Left ventricle myocardium superior (tissue), 1 donor: ENCODE measurements at places on chromosomes 6 and 20.
A peak's percentile ranks its signal among the peaks of the same experiment; 100 is the strongest.

GRCh38 chr20:45368221-45368980 lies 5.4 kb downstream of the SYS1 start:
- DNase-seq, result no peak

DNA sequence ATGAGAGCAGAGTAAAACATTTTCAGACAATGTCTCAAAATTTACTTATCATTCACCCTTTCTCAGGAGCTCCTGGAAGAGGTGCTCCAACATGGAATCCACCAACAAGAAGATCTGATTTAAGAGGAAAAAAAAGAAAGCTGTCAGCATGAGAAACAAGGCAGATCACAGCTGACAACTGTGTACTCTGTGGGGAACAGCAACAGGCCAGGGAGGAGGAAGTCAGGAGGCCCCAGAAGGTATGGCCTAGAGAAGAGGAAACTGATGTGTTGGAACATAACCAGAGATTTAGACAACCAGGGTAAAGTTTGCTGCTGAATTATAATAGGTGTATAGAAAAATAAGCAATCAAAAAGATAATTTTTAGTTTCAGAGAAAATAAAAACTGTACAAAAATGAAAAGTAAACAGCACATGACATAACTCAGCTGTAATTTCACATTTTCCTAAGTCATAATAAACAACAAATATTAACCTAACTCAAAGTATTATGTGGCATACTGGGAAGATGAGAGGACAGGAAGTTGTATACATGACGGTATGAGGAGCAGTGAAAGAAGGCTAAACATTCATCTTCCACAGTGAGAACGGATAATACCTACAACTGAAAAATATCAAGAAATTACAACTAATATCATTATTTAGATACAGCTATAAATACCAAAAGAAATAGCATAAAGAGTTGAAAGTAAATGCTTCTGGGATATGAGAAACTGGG lies 113.6 kb upstream of the EMILIN3 start:
- DNase-seq, result no peak

DNA sequence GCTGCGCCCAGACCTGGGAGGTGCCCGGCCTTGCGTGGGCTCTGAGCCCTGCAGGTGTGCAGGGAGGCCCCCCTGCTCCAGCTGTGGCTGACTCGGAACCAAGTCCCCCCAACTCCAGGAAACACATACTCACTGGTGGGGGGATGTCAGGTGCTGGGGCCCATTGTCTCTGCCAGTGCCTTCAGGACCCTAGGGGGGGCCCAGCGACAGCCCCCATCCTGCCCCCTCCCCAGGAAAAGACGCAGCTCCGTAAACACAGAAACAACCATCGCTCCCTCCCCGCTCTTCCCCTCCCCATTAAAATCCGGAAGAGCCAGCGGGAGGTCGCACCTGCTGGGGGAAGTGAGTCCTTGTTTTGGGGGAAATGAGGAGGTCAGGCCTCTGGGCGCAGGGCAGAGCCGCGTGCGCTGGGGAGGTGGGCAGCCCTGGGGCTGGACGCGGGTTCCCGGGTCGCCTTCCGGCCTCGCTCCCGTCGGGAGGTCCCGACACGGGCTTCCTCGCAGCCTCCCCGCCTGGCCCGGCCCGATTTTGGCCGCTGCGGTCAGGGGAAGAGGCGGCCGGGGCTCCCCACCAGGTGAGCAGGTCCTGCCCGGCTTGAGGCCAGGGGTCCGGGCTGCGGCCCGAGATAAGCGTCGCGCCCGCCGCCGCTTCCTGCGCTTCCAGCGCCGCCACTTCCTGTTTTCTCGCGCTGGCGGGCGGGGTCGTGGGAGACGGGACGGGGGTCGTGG lies 6.2 kb downstream of the C20orf204 start:
- no peak for DNase-seq

- peak; percentile 46 for DNase-seq
Measured at GRCh38 chr6:22043284-22043962, 253.4 kb downstream of the PRL start.

GRCh38 chr6:43016943-43017334 lies 2.9 kb downstream of the KLHDC3 start:
- peak; percentile 69 for DNase-seq

GRCh38 chr6:13428583-13429405 lies 58.6 kb downstream of the GFOD1 start:
- no peak for DNase-seq

GRCh38 chr6:16836144-16836981 lies 75.1 kb upstream of the ATXN1 start:
- DNase-seq, result no peak

DNA sequence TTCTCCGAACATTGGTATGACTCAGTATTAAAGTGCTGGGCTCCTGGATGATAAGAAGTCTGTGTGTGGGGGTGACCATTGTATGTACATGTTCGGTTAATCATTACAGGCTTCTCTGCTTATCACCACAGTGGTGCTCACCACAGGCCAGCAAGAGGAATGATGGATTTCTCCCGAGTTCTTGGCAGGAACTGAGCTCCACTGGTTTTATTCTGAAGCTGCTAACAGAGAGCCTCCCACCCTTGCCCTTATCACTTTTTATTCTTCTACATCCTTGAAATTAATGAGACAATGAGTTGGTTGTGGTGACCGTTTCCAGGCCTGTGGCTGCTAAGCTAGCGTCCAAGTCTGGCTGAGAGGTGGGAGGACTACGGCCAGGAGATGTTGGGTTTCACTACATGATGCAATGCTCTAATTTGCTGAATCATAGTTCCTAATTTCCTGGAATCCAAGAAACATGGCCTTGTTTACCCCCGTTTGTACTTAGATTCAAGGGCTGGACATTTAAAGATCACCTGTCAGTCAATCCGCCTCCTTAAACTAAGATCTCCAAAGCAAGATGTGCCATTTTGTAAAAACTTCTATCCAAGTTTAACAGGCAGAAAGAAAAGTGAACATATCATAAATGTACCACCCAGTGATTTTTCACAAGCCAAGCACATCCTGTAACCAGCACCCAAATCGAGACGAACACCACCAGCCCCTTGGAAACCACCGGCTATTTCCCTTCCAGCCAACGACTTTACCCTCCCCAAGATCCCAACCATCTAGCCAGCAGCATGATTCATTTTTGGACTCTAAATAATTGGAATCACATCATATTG lies 172.5 kb downstream of the FOXA2 start:
- peak; percentile 49 for DNase-seq

- DNase-seq, result no peak
Measured at GRCh38 chr20:54044156-54044555, 26.2 kb downstream of the BCAS1 start.

- DNase-seq, result no peak
Measured at GRCh38 chr6:54404791-54405190, 96.5 kb downstream of the TINAG start.

- DNase-seq, result no peak
Measured at GRCh38 chr6:40848038-40848437, 191.0 kb downstream of the UNC5CL start.

- DNase-seq, result no peak
Measured at GRCh38 chr20:5448449-5449118, 131.8 kb upstream of the PROKR2 start.

GRCh38 chr6:116386581-116387299 lies 16.0 kb downstream of the DSE start:
- DNase-seq, result no peak

GRCh38 chr6:159098636-159099106 lies 53.9 kb upstream of the TAGAP start:
- no peak for DNase-seq

DNA sequence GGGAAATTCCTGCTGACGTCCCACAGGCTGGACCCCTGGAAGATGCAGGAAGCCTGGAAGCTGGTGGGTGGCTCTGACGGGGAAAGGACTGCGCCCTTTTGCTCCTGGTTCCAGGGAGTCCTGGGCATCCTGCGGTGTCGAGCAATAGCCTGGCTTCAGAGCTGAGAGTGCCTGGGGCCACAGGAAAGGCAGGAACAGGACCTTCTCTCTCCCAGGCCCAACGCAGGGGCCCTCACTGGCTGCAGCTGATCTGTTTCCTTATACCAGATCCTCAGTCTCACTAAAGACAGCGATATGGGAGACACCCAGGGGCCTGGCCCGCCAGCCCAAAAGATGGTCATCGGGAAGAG lies 1.4 kb downstream of the B3GALT4 start:
- DNase-seq, result no peak

DNA sequence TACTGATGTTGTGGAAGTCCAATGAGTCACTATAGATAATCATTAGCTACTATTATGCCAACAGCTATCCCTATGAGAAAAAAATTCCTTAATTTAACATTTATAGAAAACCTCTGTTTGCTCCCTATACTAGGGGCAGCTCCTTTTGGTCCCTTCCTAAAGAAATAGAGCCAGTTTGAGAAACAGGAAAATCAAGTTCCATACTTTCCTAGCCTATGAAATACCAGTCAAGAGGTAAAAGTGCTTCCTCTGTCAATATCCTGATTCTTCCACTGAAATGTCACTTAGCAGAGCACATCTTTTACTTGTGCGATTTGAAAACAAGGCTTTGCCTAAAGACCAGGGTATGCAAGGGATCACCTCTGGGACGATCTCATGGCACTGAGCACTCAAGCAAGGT lies 14.5 kb upstream of the TRIM39 start:
- DNase-seq, result no peak

GRCh38 chr6:75480425-75480824 lies 13.2 kb downstream of the FILIP1 start:
- no peak for DNase-seq

- no peak for DNase-seq
Measured at GRCh38 chr20:11522366-11522741, 395.3 kb upstream of the BTBD3 start.

GRCh38 chr6:72464791-72465691 lies 156.8 kb upstream of the KCNQ5 start:
- DNase-seq, result no peak

DNA sequence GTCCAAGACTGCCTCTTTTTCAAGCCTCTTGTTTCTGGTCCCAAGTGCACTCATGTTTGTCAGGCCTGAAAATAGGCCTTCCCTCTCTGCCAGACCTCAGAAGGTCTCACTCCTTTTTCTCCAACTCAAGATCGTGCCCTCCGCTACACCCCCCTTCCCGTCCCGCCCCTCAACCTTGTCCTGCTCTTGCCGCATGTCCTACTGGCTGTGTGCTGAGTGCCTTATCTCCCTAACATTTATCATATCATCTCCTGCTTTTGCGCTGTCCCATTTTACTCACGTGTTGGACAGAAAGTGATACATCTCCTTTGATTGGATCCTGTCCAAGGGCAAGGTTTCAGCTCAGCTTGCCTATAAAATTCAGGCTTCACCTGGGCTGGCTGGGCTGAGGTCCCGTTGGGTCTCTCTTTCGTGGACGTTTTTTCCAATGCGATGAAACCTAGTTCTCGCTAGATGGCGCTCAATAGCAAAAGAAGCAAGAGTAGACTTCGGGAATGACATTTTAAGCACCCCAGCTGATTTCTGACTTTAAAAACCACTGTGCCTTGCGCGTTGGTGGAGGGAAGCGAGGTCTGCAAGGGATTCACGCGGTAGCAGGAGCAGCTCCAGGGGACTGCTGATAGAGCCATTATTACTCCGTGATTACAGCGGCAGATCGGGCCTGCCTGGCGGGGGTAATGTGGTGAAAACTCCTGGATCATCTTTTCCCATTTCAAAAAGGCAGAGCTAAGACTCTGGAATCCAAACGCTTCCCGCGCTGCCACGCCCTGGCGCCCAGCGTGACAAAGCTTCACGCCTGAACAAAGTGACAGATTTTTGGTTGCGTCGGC lies 137.6 kb downstream of the IMPG1 start:
- DNase-seq, result peak; percentile 41
